Right lobe of liver (tissue), 6 donors: ENCODE measurements at places on chromosomes 7 and 10. TPM values are rescaled to one million over a fixed set of nuclear protein-coding genes. Genes with fewer than 3 reads are reported as not detected.
A peak's percentile ranks its signal among the peaks of the same experiment; 100 is the strongest.

GRM8 gene
- total RNA-seq: 0.76 TPM

- H3K4me1 ChIP-seq: no peaks in the 10 kb centered on the region
- H3K27me3 ChIP-seq: no peaks in the 10 kb centered on the region
- H3K36me3 ChIP-seq: no peaks in the 10 kb centered on the region
- H3K4me3 ChIP-seq: no peak overlapping the region
- peak; percentile 55 for DNase-seq
- H3K27ac ChIP-seq: no peak overlapping the region
Observed at GRCh38 chr10:36254199-36254598, 612.1 kb upstream of the FZD8 start.

PDK4 gene
- 109 TPM for total RNA-seq

SHH gene
- total RNA-seq: 6.8 TPM

CPN1 gene
- total RNA-seq: 73.6 TPM

DNA sequence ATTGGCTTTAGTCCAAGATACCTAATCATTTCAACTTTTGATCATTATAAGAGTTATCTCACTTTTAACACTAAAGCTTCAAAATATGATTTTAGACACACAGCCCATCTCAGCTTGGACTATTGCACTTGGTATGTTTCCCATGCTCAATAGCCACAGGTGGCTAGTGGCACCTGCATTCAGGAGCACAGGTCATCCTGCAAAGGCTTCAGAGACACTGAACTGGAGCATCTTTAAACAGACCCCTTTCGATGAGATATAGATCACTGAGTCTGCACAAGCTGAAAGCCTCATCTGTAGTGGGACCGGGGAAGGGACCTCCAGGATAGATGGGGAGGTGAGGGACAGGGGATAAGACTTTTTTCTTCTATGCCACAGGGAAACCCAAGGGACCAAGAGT lies 48.5 kb upstream of the TARP start:
- H3K27ac ChIP-seq: no peak overlapping the region
- no peaks in the 10 kb centered on the region for H3K27me3 ChIP-seq
- no peaks in the 10 kb centered on the region for H3K4me1 ChIP-seq
- no peaks in the 10 kb centered on the region for H3K36me3 ChIP-seq
- no peak for DNase-seq

- H3K4me1 ChIP-seq: peaks cover 18% of the 10 kb centered on the region
- no peak overlapping the region for H3K4me3 ChIP-seq
- DNase-seq: peak; percentile 40
- no peaks in the 10 kb centered on the region for H3K36me3 ChIP-seq
- H3K27me3 ChIP-seq: no peaks in the 10 kb centered on the region
Observed at GRCh38 chr7:1856888-1857441, 186.9 kb downstream of the ELFN1 start.

- no peaks in the 10 kb centered on the region for H3K4me1 ChIP-seq
- no peaks in the 10 kb centered on the region for H3K27me3 ChIP-seq
- no peak for DNase-seq
- no peak overlapping the region for H3K27ac ChIP-seq
- no peaks in the 10 kb centered on the region for H3K36me3 ChIP-seq
- H3K4me3 ChIP-seq: no peak overlapping the region
Observed at GRCh38 chr10:51905032-51905431, 205.6 kb upstream of the CSTF2T start.

- H3K4me3 ChIP-seq: no peak overlapping the region
- no peak overlapping the region for H3K27ac ChIP-seq
- no peaks in the 10 kb centered on the region for H3K36me3 ChIP-seq
- H3K4me1 ChIP-seq: no peaks in the 10 kb centered on the region
- no peaks in the 10 kb centered on the region for H3K27me3 ChIP-seq
Observed at GRCh38 chr7:134328900-134329299, 12.2 kb upstream of the SLC35B4 start.

SAMD9L gene
- 5.1 TPM for total RNA-seq
